ENCODE measurements at places on chromosomes 6 and 20.

DNA sequence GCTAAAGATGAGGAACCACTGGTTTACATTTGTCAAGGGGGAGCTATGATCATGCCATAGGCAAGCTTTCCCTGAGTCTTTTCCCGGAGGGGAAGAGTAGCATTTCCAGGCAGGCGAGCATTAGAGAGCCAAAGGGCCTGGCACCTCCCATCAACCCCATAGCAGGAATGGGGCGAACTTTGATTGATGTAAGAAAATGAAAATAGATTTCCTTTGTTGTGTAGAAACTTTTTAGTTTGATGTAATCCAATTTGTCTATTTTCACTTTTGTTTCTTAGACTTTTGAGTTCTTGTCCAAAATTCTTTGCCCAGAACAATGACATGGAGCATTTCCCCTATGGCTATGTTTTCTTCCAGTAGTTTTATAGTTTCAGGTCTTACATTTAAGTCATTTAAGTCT is 85.2 kb downstream of the CDH26 start:
- no peak for DNase-seq

- DNase-seq: no peak
Measured at GRCh38 chr6:76250666-76251065, 178.2 kb upstream of the IMPG1 start.

GRCh38 chr6:1617466-1618310 is 8.0 kb downstream of the FOXC1 start:
- DNase-seq: no peak

DNA sequence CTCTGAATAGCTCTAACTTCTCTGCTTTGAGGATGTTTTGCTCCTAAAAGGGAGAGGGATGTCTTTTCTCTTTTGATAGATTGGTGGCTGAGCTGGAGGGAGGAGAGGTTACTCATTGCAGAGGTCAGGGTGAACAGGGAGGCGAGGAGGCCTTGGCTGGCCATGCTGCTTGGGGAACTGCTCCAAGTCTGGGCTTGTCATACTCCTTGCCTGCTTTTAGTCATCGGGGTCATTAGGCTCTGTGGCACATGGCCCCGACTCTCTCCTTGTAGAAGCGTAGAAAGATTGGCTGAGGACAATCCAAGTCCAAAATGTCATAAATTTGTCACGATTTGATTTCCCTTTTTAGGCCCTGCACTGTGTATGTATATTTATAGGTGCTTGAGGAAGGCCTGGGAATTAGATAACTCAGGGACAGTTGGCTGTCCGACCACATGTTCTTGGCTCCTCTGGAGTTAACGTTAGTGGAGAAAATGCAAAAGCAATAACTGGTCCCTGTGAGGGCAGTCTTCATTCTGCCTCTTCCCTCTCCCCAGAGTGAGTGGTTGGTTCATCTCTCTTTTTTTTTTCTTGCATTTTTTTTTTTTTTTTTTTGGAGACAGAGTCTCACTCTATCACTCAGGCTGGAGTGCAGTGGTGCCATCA is 160.1 kb downstream of the SCP2D1 start:
- no peak for DNase-seq

- no peak for DNase-seq
Measured at GRCh38 chr6:43972179-43972912, 154.9 kb downstream of the MRPL14 start.

GRCh38 chr20:62535964-62536363 is 60.2 kb upstream of the GATA5 start:
- no peak for DNase-seq

- DNase-seq: no peak
Measured at GRCh38 chr6:69784595-69785377, 12.0 kb downstream of the LMBRD1 start.

DNA sequence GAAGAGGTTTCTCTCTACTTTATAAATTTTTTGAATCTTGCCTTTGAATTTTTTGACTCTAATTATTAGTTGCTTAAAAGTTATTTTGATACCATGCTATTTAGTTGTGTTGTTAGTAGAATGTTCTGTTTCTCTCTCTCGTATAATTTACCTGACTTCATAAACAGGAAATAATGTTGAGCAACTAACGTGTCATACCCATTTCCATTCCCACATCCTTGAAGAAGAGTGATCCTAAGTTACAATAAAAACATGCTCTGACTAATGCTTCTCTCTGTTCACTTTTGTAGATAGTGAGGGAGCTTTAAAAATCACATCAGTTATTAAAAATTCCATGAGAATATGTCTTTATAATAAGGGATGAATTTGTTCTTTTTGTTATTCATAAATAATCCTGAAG is 69.7 kb downstream of the SAMD5 start:
- DNase-seq: no peak

GRCh38 chr6:135096403-135097130 is 41.9 kb upstream of the HBS1L start:
- no peak for DNase-seq

DNA sequence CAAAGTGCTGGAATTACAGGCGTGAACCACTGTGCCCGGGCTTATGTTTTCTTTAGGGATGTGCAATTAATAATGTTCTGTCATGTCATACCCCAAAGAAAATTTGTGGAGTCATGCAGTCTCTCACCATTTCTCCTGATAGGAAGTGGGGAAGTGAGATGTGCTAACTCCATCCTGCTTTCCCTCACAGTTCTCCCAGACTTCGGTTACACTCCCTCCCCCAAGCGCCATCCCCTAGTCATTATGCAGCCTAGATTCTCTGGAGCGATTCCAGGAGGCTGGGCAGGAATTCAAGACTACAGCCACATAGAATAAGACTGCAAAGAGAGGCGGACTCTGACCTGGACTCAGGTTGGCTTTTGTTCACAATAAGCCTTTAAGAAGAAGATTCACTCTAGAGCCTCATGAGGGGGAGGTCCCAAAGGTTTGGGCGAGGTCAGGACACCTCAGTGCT is 271.4 kb downstream of the ALDH8A1 start:
- DNase-seq: no peak

GRCh38 chr20:63116412-63117106 is 99.4 kb downstream of the YTHDF1 start:
- no peak for DNase-seq

DNA sequence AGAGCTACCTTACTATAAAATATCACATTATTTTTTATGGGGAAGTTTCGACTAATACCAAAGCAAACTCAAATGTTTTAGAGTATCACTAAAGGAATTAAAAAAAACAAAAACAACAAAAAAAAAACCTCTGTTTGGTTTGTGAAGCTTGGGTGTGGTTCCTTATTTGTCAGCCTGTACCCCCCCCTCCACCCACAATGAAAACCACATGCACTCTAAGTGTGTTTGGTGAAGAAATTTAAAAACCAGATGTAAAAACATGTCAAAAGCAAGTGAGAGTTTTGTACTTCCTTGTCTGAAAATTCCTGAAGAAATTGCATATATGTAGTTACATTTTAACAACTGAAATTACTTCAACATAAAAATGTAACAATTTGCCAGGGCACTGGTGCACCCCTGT is 3.1 kb downstream of the STK38 start:
- DNase-seq: no peak

GRCh38 chr6:125208625-125209249 is 55.2 kb downstream of the TPD52L1 start:
- DNase-seq: no peak

DNA sequence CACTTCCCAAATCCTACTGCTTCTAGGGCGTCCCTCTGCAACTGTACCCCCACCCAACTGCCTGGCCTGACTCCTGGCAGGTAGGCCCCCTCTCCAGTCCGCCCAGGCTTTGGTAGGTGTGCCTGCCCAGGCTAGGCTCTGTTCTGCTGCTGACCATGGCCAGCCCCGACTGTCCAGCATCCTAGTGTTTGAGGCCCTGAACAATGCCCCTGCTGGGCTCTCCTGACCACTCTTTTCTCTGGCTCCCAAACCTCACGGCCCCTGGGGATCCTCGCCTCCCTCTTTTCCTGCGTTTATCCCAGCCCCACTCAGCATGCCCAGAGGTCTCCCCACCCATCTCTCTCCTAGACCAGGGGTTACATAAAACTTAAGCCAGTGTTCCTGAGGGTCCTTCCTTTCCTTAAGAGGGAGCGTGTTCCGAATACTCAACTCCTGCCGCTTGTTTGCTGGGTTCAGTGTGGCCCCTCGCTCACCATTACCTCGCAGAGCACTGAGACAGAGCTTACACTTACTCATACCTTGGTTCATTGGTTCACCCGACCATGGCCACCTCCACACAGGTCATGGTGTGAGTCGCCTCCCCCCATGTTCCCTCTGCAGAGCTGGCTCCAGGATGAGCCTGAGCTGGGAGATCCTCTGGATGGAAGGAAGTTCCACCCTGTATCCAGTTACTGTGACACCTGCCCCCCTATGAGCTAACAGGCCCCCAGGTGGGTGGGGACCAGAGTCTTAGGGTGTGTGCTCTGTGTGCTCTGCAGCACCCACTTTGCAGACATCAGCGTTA is 21.0 kb upstream of the MYT1 start:
- DNase-seq: no peak

DNA sequence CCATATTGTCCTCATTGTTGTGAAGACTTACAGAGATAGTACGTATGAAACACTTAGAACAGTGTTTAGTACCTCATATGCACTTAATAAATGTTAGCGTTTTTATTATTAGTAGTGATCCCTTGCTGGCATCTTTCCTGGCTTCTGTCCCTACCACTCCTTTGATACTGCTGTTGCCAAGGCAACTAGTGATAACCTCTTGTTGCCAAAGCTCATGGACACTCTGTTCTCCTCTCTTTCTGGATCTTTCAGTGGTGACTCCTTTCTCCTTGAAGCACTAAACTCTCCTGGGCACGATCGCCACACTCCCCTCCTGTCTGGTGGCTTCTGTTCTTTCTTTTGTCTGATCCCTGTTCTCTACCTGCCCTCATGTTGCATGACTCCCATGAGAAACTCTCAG is 83.5 kb downstream of the FOXO3 start:
- DNase-seq: no peak

GRCh38 chr20:63700199-63701050 is 4.0 kb downstream of the TNFRSF6B start:
- no peak for DNase-seq

GRCh38 chr6:166952567-166953486 is 3.5 kb downstream of the RNASET2 start:
- DNase-seq: no peak

DNA sequence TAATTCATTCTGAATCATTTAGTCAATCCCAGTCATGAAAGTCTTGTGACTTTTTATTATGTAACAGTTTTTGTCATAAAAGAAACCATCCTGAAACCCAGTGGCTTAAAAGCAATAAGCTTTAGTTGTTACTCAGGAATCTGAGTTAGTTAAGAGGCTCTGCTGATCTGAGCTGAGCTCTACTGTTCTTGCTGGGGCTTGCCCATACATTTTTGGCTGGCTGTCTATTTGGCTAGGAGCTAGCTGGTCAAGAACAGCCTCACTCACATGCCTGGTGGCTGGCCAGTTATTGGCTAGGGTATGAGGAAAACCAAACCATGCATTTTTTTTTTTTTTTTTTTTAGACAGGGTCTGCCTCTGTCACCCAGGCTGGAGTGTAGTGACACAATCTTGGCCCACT is 10.6 kb downstream of the TCF21 start:
- DNase-seq: no peak

DNA sequence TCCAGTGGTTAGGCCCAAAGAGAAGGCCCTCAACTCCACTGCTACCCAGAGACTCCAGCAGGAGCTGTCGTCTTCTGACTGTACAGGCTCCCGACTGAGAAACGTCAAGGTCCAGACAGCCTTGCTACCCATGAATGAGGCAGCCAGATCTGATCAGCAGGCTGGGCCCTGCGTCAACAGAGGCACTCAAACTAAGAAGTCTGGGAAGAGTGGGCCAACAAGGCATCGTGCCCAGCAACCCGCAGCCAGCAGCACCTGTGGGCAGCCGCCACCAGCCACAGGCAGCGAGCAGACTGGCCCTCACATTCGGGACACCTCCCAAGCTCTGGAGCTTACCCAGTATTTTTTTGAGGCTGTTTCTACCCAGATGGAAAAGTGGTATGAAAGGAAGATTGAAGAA is 8.1 kb downstream of the LYRM2 start:
- DNase-seq: no peak

GRCh38 chr6:165969184-165969583 is 198.5 kb downstream of the TBXT start:
- DNase-seq: no peak

DNA sequence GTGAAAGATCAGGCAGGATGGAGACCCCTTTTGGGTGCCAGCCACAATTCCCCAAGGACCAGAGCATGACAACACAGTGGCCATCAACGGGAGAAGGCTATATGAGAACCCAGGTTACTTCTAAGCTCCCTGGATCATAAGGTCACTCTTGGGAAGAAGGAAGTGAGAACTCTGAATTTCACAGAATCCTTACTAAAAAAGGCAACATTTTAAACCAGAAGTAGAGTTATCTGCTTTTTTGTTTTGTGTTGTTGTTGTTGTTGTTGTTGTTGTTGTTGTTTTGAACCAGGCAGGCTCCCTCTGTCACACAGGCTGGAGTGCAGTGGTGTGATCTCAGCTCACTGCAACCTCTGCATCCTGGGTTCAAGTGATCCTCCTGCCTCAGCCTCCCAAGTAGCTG is 107.4 kb upstream of the TNFAIP3 start:
- no peak for DNase-seq

GRCh38 chr6:114346451-114346850 is 3.6 kb upstream of the HS3ST5 start:
- DNase-seq: no peak

GRCh38 chr6:99575544-99576227 is 7.2 kb upstream of the CCNC start:
- DNase-seq: no peak

- no peak for DNase-seq
Measured at GRCh38 chr20:14721926-14722452, 384.6 kb upstream of the FLRT3 start.

DNA sequence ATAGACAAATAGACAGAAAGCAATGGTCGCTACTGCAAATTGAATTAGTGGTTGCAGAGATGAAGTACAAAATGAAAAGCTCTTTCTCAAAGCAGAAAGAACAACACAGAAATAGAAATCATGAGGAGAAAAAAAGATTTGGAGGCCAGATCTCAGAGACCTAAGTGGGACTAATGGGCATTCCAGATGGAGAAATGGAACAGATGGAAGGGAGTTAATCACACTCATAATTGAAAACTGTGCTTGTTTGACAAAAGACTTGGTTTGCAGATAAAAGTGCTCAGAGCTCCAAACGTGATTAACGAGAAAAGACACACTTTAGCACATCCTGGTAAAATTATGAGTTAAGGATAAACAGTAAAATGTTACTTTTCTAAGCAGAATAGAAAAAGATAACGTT is 58.1 kb upstream of the SNRPB2 start:
- DNase-seq: no peak
